Astrocyte (in vitro differentiated cells and primary cell): ENCODE measurements at places on chromosomes 3 and 15.

GRCh38 chr3:111717601-111718000 is 122.5 kb upstream of the ZBED2 start:
- peak; percentile 77 for DNase-seq

DNA sequence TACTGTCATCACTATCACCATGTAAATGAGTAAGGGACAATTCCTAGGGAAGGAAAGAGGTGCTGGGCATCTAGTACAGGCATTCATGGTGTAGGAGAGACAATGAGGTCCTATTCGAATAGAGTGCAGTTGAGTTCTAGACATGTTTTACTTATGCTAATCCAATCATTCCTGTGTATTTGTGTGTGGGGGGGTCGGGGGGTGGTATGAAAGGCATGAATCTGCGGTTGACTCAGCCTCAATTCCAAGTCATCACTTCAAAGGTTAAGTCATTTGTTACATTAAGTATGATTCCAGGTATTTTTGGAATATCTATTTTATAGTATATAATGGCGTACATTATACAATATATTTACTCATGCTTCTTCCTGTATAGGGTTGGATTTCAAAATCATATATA is 163.1 kb upstream of the GALNT15 start:
- peak; percentile 55 for DNase-seq

- no peak for DNase-seq
Measured at GRCh38 chr3:29077356-29077755, 203.5 kb upstream of the RBMS3 start.

- DNase-seq, result no peak
Measured at GRCh38 chr3:195587406-195587805, 3.7 kb upstream of the APOD start.

- no peak for DNase-seq
Measured at GRCh38 chr15:73997986-73998385, 3.5 kb downstream of the PML start.

GRCh38 chr15:60065951-60066350 is 61.8 kb downstream of the FOXB1 start:
- no peak for DNase-seq

- DNase-seq, result no peak
Measured at GRCh38 chr15:82909080-82909815, 43.3 kb downstream of the HOMER2 start.

DNA sequence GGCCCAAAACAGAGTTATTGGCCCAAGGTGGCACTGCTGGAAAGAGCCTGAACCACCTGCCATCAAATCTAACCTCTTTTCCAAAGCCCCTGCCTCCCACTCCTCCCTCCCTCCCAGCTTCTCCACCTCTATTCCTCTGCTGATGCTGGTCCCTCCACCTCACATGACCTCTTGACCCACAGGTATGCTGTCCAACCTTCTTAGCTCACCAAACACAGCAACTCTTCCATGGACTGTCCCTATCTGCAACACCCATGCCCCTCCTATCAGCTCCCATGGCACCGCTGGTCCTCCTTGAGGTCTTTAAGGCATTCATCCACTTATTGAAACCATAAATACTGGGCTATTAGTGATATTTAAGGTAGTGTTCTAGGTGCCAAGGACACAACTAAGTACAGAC is 12.6 kb downstream of the NUP210 start:
- no peak for DNase-seq

- DNase-seq, result no peak
Measured at GRCh38 chr3:147407114-147407497, 763 bp upstream of the ZIC4 start.

DNA sequence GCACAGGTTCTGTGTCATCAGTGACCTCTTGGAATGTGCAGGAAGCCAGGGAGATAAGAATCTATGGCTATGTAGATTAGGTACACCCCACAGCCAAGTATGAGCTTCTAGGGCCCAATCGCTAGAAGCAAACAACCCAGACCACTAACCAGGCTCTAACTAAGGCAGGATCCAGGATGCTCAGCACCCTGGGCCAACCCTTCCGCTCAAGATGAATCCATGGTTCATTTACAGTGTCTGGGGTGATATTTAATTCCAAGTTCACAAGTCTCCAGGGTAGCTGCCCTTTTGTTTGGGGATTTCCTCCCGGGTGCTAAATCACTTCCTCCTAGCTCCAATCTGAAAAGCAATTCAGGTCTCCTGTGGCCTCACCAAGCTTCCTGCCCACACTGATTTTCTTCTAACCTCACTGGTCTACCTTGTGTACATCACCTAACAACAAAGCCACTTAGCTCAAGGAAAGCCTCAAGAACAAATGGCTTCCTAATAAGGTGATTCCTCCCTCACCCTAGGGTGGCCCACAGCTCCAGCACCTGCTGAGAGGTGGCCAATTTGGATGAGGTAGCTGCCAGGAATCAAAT is 2.4 kb downstream of the EHD4 start:
- DNase-seq, result peak; percentile 36

- DNase-seq, result no peak
Measured at GRCh38 chr3:40104441-40104840, 205.1 kb upstream of the EIF1B start.

- DNase-seq, result no peak
Measured at GRCh38 chr15:65926899-65927298, 57.6 kb downstream of the RAB11A start.

- DNase-seq, result no peak
Measured at GRCh38 chr15:88739541-88739940, 63.7 kb upstream of the ACAN start.

DNA sequence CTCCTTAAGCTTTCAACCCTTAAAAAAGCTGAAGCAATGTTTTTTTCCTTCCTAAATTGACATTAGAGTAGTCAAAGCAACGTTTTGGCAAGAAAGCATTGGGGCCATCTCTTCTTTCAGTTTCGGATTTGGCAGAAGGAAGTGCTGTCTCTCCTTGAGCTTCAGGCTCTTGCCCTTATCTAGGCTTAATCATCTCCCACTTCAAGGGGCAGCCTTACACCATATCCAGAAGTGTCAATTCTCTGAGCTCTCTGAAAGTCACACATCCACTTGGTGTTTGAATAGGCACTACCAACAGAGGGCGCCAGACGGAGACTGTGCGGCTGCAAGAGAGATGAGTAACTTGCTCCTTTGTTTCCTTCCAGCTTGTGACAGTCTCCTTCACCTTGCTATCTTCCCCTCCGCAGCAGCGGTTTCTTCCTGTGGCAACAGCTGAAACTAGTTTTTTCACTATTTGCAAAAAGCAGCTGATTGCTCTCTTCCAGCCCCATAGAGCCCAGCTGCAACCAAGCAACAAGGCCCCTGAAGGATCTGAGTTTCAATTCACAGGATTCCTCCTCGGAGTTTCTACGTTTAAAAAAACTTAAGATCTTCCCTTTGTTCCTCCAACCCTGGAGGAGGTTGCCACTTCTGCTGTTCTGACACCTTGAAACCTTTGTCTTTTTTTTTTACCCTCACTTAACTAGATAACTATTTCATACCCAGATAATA is 147.0 kb upstream of the SLCO3A1 start:
- DNase-seq, result peak; percentile 27

- no peak for DNase-seq
Measured at GRCh38 chr15:73571346-73571745, 61.8 kb downstream of the NPTN start.

DNA sequence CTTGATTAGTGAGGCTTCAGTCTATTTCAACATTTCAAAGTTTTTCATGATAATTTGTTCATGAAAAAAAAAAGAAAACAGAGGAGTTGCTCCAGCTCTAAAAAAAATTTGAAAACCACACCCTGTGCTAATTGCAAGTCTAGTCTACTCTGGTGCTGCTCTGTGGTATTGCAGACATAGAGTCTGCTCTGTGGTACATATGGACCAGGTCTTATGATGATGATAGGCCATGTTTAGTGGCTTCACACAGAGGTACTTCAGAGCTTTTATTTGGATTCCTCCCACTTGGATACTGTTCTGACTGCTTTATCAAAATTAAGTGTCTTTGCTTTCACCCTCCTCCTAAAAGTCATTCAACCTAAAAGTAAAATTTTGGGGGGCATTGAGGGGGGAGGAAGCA is 160.8 kb downstream of the ALCAM start:
- DNase-seq, result no peak

DNA sequence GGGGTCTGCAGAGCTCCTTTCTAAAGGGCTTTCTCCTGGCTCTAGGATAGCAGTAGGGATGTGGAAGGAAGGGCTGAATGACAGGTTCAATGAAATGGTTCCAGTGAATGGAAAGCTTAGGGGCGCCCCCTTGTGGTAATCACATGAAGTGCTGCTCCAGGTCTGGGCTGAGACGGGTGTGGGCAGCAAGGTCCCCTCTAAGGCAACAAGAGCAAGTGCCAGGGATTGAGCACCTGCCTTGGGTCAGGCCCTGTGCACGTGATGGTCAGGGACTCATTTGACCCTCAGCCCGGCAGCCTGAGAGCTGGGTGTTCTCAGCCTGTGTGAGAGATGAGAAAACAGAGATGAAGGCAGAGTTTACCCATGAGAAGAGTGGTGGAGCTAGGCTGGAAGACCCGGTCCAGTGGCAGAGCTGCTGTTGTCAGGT is 12.1 kb upstream of the CX3CR1 start:
- no peak for DNase-seq

DNA sequence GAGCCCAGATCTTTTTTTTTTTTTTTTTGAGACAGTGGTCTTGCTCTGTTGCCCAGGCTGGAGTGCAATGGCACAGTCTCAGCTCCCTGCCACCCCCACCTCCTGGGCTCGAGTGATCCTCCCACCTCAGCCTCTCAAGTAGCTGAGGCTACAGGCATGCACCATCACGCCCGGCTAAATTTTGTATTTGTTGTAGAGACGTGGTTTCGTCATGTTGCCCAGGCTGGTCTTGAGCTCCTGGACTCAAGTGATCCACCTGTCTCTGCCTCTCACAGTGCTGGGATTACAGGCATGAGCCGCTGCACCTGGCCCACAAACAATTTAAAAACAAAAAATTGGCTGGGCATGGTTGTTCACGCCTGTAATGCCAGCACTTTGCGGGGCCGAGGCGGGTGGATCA is 22.6 kb upstream of the SLC6A6 start:
- no peak for DNase-seq

- no peak for DNase-seq
Measured at GRCh38 chr3:194158942-194159439, 23.0 kb downstream of the HES1 start.

DNA sequence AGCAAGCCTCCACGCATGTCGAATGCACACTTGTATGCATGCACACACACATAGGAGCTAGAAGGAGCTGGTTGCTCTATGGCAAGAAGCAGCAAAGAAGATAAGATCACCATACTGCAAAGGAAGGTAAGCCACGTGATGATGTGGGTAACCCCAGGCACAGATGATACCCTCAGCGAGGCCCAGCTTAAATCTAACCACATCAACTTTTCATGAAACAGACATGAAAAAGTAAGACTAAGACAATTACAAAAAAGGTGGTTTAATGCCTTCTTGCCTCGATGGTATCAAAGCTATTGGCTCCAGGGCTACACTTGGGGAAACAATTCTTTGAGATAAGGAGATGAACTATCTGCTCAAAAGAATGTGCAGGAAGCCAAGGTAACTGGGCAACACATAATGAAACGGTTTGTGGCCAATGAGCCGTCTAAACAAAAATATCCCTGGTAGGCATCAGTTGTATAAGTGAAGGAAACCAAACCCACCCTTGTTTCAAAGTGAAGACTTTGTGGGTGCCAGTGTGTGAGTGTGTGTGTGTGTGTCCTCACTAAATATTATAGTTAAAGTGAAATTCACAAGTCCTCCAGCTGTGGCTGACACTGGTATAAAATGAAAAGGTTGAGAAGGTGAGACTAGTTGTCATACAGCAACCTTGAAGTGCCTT is 365.7 kb upstream of the ICE2 start:
- no peak for DNase-seq

- DNase-seq, result no peak
Measured at GRCh38 chr3:135158520-135158919, 363.5 kb downstream of the EPHB1 start.

DNA sequence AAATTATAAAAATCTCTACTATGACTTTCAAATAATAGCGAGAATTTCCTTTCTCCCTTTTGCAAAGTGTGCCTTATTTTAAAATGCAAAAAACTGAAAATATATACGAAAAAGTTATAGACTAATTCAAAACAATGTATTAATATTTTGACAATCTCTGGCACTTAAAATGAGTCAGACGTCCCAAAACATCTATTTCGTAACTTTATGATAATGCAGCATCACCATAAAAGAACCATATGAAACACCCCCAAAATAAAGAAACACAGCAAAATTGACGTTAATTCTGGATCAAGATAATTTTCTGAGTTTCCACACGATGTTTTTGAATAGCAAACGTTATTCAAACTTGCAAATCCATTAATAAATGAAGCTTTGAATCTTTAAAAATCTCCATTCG is 1.0 kb downstream of the COPS2 start:
- DNase-seq, result no peak

- DNase-seq, result no peak
Measured at GRCh38 chr3:42302924-42303634, 37.1 kb upstream of the CCK start.

- peak; percentile 80 for DNase-seq
Measured at GRCh38 chr3:136893848-136894443, 31.9 kb downstream of the NCK1 start.

GRCh38 chr3:30639937-30640336 is 33.5 kb downstream of the TGFBR2 start:
- no peak for DNase-seq

- no peak for DNase-seq
Measured at GRCh38 chr3:64329037-64329436, 103.8 kb upstream of the PRICKLE2 start.

DNA sequence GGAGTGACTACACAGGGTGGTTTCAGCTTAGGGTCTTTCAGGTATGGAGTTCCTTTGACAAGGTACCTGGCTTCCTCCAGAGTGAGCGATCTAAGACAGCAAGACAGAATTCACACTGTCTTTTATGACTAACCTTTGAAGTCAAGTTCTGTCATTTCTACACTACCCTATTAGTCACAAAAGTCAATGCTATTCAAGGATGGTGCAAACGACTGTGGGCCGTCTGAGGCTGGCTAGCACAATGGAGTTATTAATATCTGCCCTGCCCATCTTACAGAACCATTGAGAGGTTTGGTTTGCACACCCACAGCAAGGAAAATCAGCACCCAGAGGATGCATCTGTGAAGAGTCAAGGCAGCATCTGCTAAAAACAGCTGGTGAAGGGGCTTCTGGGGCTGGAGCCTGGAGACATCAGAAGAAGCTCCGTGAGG is 62.9 kb upstream of the XCR1 start:
- DNase-seq, result no peak

DNA sequence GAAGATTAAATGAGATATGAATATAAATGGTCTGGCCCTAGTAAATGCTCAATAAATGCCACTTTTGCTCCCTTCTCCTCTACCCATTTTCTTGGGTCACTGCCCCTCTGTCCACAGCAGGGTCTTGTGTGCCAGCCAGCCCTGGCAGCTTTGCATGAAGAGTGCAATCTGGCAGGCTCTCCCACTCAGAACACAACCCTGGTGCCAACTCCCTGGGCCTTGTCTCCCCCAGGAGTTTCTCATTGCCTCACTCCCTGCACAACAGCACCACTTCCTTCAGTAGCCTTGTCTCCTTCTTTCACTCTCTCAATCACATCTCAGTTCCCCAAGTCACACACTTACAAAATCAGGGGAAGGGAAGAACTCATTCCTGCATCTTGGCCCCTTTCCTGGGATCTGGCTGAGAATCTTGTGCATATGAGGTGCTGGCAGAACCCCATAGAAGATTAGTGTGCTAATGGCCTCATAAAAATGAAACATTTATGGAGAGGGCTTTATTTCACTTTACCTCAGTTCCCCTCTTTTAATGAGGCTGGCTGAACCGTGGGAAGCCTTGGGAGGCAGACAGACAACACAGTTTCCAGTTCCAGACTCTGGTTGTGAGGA is 445.9 kb upstream of the PROK2 start:
- no peak for DNase-seq
